Prostate gland (tissue), 2 donors: ENCODE measurements at places on chromosomes 13 and 19.

DNA sequence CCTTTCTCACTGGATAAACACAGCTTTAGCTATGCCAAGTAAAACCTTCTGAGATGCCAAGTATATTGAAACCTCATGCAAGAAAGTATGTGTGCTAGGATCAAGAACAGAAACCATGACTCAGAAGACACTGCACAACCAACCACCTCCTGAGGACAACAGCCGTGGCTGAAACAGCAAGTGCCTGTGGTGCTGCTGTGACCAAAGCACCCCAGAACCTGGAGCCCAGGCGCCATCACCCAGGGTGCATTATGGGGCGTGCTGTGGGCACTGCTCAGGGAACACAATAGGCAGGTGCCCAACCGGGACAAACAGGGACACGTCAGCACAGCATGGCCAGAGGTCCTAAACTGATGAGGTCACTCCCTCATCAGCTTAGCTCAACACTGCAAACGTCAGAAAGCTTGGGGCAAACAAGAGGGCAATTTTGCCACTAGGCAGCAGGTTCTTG is 101.3 kb upstream of the SLC15A1 start:
- no peak overlapping the region for H3K27ac ChIP-seq
- no peak overlapping the region for H3K4me3 ChIP-seq
- no peak for DNase-seq
- H3K4me1 ChIP-seq: no peaks in the 10 kb centered on the region

DNA sequence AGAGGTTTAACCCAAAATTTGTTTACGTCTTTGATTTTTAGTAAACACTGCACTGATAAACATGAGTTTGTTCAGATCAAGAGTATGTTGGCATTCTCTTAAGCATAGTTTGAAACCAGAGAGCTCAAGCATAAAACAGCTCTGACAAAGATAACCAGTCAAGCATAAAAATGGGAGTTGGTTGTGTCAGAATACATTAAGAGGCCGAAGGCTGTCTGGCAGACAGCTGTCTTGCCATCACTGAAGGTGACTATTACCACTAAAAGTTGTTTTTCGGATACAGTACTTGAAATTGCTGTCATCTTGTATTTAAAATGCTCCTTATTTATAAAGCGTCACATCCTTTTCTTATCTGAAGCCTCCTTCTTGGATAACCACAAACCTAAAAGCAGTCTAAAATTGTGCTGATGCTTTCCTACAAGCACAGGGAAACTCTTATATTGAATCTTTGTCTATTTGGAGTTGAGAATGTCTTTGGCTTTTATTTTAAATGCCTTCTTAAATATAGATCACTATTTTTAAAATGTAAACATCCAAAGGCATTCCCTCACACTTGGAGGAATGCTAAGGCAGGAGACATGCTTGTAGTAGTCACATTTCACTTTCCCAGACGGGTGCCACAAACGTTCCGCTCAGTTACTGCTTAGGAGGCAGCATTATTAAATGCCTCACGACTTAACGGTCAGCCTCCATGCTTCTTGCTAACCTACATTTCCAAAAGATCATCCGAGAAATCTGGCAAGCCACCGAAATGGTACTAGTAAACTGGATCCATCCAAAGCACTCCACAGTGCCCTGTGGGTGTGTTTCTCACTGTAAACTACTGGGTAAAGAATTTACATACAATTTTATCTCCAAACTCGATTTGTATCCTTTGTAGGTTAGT is 1.5 kb downstream of the SMAD9 start:
- H3K4me3 ChIP-seq: peak overlapping the region; percentile 67
- peak overlapping the region; percentile 85 for H3K27ac ChIP-seq
- H3K4me1 ChIP-seq: no peaks in the 10 kb centered on the region
- no peaks in the 10 kb centered on the region for H3K27me3 ChIP-seq
- no peaks in the 10 kb centered on the region for H3K36me3 ChIP-seq
- no peak for DNase-seq

DNA sequence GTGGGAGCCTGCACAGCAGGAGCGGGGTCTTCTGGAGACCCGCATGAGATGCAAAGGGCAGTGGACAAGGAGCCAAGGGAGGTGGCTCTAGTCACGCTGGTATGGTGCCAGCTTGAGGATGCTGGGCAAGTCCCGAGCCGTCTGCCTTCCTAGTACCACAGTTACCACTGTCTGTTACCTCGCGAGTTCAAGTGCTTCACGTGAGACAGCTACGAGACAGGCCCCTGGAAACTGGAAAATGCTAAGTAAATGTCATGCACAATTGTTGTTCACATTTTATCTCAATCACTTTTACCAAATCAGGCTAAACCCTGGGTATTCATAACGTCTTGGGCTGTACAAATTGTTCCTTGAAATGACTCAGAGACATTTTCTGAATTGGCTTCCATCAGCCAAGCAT is 155.7 kb downstream of the TNFRSF19 start:
- no peaks in the 10 kb centered on the region for H3K4me1 ChIP-seq
- H3K36me3 ChIP-seq: no peaks in the 10 kb centered on the region
- H3K4me3 ChIP-seq: no peak overlapping the region
- no peak for DNase-seq
- no peaks in the 10 kb centered on the region for H3K27me3 ChIP-seq

GRCh38 chr19:54364775-54365257 is at the start of gene LAIR1:
LAIR1 (minus strand) TSS chr19:54364931; CDS start chr19:54364804, 127 bp downstream.
- no peak within 1 kb of the TSS for H3K4me3 ChIP-seq
- H3K36me3 ChIP-seq: no peaks in the 10 kb centered on the region
- no peaks in the 10 kb centered on the region for H3K27me3 ChIP-seq
- H3K4me1 ChIP-seq: no peaks in the 10 kb centered on the region
